ENCODE measurements at places on chromosomes 2 and 18.

GRCh38 chr2:9428965-9429577 is 5.6 kb downstream of the CPSF3 start:
- no peak for DNase-seq

DNA sequence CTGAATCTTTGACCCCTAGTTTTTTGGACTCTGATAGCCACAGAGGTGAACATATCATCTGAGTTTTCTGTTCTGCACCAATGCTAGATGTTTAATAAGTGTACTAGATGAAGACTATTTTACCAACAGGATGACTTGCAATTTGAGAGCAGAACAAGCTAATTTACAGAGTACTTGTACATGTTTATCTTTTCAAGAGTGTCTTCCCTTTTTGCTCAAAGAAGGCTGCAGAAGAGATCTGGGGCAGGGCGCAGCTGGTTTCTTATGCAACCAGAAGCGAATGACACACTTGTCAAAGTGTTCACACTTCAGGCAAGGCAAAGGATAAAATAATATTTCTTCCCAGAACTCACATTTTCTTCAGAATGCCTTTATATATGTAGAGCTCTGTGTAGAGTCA is 86.0 kb downstream of the VWA3B start:
- no peak for DNase-seq

DNA sequence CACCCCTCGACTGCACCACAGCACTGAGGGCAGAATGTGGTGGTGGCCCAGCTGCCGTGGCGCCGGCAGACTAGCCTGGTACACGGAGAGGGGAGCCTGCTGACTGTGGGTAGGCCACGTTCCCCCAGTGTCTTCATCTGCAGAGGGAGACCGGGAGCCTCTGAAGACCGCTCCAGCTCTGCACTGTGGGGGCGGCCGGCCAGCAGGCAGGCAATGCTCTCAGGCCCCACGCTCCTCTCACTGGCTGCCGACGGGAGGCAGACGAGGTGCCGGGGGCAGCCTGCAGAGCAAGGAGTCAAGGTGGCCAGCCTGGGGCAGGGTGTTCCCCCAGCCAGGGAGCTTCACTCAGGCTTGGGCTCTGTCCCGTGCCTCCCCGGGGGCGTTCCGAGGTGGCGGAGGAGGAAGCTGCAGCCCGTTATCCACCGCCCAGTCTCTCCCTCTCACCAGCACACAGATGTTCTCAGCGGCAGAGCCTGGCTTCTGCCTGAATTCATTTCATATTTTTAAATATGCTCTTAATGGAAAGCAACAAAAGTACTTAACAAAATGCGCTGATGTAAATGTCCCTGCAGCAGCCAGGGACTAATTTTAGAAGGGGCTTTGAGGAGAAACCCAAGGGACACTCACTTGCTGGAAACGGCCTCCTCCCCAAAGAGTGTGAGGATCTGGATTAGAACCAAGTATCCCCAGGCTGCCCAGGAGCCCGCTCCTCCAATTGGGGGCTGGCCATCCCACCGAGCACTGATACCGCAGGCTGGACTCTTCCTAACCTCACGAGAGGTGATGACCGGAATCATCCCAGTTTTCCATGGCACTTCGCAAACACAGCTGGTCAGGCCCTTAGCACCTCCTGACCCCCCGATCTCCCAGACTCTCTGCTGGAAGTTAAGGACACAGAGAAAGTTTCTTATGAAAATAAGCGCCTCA is 87.8 kb downstream of the HDAC4 start:
- DNase-seq: no peak

DNA sequence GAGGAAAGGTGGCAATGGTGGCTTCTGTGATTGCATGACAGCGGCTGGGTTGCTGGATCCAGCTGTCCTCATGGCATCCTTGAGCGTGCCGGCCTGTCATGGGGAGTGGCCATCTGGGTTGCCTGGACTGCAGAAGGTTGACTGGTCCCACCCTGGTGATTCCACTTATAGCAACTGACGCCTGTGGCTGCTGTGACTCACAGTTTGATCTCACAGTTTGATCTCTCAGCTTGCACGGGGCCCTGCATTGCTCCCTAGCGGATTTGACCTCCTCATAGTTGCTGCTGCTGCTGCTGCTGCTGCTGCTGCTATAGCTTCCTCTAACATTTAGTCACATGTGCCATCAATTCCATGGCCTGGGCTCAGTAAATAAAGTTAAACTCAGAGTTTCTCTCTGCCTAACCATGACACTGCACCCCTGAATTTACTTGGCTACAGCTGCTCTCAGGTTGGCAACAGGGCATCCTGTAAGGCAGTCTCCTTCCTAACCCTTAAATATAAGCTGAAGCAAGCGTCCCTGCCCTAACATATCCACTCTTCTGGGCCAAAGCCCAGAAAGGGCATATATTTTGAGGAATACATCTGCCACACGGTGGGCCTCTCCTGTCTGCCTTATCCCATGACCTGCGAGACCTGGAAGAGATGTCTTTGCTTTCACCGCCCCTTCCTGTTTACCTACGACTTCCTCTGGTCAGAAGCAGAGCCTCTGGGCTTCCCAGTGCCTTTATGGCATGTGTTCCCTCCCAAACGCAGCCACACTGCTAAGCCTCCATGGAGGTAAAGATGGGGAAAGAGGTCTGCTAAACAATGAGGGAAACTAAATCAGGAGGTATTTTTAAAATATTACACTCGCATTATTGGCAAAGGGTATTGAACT is 37.8 kb upstream of the CCDC150 start:
- DNase-seq: peak; percentile 81

- DNase-seq: no peak
Measured at GRCh38 chr2:142853912-142854311, 23.6 kb upstream of the KYNU start.

GRCh38 chr2:176507786-176508185 is 238.5 kb downstream of the MTX2 start:
- no peak for DNase-seq

- DNase-seq: no peak
Measured at GRCh38 chr2:98583816-98584618, 24.3 kb downstream of the COA5 start.

DNA sequence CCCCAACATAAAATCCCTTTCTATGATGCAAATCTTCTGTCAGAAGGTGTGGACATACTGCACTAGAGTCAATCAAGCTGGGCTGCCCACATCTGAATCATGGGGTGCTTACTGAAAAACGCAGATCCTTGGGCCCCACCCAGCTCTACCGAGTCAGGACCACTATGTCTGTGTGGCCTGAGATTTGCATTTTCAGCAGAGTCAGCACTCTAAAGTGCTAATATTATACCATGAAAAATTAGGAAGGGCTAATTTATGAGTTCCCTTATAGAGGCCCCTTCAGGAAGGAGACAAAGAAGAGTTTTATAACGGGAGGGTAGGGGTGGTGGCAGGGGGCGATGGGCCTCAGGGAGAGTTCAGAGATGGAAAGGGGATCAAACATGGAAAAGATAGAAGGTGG is 163.3 kb upstream of the NABP1 start:
- DNase-seq: no peak

- peak; percentile 13 for DNase-seq
Measured at GRCh38 chr2:47867205-47867604, 39.1 kb downstream of the FBXO11 start.

DNA sequence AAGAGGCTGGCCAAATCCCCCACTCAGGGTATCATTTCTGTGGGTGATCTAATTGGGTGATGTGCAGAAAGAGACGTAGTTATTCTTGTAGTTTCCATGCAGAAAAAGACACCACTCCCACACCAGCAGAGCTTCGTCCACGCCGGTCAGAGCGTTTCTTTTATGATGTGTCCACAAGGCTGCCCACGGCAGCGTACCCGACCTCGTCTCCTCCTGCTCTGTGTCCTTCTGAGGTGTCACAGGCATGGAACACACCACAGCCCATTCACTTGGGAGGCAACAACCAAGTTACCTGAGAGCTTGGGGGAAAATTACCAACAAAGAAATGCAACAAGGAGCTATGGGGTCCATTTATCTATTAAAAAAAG is 131.3 kb downstream of the PXDN start:
- no peak for DNase-seq

- DNase-seq: no peak
Measured at GRCh38 chr2:62391696-62392095, 114.3 kb downstream of the TMEM17 start.

DNA sequence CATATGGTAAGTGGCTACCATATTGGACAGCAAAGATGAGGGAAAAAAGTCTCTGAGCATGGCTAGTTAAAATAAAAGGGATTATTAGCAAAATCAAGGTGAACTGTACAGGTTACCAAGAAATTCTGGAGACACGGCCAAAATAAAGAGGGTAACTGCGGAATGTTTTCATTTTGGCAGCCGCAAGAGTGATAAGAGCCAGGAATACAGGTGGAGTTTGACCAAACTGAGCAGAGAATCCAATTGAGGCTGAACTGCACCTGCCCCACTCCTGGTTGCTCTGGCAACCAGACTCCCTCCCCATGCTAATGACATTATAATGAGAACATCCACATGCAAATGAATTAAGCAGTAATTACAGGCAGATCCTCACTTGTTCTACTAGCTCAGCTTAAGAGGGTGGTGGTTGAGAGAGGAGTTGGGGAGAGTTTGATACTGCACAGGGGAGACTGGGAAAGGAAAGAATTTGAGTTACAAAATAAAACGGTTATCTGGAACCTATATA is 18.8 kb upstream of the EPHA4 start:
- DNase-seq: no peak

GRCh38 chr2:54546518-54546917 is 90.4 kb downstream of the SPTBN1 start:
- no peak for DNase-seq
